ENCODE measurements at places on chromosomes 11 and 22.

DNA sequence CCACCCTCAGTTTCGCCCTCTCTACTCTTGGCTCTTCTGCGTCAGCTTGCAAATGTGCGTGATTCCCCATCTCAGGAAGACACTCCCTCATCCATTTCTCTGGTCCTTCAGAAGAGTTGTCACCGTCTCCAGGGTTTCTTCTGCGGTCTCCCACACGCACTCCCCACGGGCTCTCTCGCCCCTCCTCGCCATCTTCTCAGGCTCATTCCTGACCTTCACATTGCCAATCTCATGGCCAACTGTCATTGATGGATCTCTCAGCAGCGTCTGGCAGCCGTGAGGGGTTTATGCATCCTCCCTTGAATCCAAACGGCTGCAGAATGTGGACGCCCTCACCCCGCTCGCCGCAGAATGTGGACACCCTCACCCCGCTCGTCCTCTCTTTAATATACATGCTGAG, 10.5 kb downstream of the SYNGR1 start:
- DNase-seq, result no peak

DNA sequence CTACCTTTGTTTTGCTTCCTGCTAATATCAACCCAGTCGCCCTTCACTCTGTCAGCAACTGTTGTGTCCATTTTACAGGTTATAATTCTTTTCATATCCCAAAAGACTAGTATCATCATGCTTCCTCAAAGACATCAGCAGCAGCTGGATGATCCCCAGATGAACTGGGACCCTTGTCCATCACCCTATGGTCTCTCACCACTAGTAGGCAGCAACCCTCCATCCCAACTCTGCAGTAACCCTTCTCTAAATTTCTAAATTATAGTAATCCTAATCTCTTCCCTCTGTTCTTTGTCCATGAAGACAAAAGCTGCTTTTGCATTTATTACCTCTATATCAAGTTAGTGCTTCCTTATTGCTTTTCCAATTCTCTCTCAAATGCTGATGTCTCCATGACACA, 1025.8 kb downstream of the FAM181B start:
- peak; percentile 3 for DNase-seq

- DNase-seq, result no peak
Observed at GRCh38 chr11:64007160-64007628, 21.0 kb downstream of the OTUB1 start.

GRCh38 chr11:73070653-73071052, 71.5 kb downstream of the FCHSD2 start:
- no peak for DNase-seq

DNA sequence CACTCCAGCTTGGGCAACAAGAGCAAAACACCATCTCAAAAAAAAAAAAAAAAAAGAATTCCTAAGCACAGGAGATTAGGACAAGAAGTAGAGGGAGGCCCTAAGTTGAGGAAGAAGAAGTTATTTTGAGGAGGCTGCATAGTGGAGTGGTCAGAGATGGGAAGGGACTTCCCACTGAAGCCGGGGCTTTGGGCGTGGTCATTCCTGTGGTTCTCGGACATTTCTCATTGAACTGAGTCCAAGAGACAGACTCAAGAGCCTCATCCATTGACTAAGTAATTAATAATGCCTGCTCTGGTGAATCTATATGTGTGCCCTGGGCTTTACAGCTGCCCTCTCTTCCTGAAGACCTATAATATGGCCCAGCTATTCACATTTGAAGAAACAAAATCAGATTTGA, 53.2 kb upstream of the FTH1 start:
- DNase-seq, result no peak

GRCh38 chr11:65698205-65698604, 13.8 kb upstream of the KAT5 start:
- no peak for DNase-seq

- DNase-seq, result no peak
Observed at GRCh38 chr11:117606211-117606610, 190.8 kb downstream of the DSCAML1 start.

- DNase-seq, result no peak
Observed at GRCh38 chr11:12163181-12163941, 53.0 kb downstream of the MICAL2 start.

DNA sequence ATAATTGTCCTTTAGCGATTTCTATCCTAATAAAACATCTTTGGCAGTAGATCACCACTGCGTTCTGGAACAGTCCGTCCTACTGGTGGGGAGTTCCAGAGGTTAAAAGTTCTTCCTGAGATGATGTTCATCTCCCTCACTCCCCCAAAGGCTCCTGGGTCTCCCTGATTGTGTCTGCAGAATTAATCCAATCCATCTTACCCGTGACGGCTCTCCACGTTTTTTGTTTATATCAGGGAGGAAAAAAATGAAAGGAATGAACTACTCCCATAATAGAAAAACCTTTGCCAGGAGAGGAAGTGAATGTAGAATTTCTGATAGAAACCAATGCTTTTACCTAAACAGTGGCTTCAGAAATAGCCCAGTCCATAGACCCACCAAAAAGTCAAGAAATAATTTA, 81.6 kb downstream of the LARGE1 start:
- no peak for DNase-seq

DNA sequence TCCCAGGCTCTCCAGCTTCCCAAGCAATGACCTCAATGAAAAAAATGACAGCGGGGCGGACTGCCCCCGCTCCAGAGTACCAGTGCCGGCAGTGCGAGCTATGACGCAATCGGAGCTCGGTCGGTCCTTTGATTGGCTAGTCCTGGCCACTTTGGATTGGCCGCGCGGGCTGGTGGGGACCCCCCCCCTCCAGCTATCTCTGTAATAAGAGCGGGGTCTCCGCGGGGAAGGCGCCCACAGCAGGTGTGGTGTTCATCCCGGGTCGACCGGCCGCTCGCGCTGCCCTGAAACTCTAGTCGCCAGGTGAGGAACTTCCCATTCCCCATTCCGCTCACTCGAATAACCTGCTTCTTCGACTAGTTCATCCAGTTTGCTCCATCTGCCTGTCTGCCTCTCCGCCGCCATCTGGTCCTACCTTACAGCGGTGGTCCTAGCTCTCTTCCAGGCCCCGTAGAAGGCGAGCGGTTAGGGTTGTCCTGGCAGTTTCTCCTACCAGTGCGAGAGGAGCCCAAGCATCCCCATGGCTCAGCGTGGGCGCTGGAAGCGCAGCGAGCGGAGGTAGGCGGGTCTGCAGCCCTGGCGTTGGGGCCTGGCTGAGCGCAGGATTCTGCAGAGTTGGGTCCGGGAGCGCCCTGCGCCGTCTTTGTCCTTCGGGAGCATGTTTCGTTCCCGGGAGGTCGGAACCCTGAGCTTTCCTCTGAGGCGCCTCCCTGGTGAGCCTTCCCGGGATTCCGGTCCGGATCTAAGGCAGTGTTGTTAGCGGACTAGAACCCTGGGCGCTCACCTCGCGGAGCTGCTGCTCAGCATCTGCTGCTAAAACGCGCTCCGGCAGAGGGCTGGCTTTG, at the start of gene CALCB:
CALCB (plus strand) TSS at position 233 of the 845 bp plus-strand sequence. CDS start 1,126 bp downstream, outside the sequence.
- DNase-seq, result no peak

DNA sequence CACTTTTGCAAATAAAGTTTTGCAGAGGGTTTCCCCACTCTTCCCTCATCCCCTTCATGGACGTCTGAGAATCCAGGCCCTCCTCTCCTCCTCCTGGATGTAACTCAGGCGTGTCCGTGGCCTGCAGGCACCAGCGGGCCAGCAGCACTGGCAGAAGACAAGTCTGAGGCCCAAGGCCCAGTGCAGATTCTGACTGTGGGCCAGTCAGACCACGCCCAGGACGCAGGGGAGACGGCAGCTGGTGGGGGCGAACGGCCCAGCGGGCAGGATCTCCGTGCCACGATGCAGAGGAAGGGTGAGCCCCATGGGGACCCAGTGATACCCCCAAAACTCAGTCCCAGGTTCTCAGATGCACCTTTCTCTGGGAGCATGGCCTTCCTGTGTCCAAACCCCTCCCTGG, 14.4 kb downstream of the TUB start:
- no peak for DNase-seq

- no peak for DNase-seq
Observed at GRCh38 chr11:100905684-100906083, 218.6 kb downstream of the ARHGAP42 start.

GRCh38 chr11:80702264-80702663, 1261.4 kb upstream of the TENM4 start:
- no peak for DNase-seq

- DNase-seq, result no peak
Observed at GRCh38 chr11:125455851-125456250, 40.2 kb downstream of the FEZ1 start.

- no peak for DNase-seq
Observed at GRCh38 chr11:61473370-61474012, 35.1 kb upstream of the LRRC10B start.

DNA sequence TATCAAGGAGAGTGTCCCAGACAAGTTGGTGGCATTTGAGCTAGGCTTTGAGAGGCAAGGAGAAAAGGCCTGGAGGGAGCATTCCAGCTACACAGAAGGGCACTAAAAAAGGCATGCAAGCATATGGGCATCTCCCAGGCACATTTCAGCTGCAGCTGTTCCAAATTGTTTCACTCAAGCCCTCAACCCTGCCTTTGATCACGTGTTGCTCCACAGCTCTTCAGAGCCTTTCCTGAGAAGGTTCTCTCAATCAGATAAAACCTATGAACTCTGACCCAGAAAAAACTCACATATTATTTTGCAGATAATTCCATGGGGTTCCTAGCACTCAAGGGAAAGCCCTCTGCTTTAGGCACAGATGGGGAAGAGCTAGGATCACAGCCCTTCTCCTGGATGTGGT, 24.4 kb upstream of the HSPA8 start:
- no peak for DNase-seq

- no peak for DNase-seq
Observed at GRCh38 chr22:47155131-47155885, 392.9 kb downstream of the TBC1D22A start.

- DNase-seq, result no peak
Observed at GRCh38 chr11:35304386-35304775, 115.0 kb downstream of the SLC1A2 start.

- no peak for DNase-seq
Observed at GRCh38 chr22:30910358-30910757, 58.2 kb downstream of the MORC2 start.

GRCh38 chr22:31106731-31107177, 614 bp downstream of the SELENOM start:
- no peak for DNase-seq

GRCh38 chr11:7606496-7606895, 66.8 kb downstream of the CYB5R2 start:
- no peak for DNase-seq

DNA sequence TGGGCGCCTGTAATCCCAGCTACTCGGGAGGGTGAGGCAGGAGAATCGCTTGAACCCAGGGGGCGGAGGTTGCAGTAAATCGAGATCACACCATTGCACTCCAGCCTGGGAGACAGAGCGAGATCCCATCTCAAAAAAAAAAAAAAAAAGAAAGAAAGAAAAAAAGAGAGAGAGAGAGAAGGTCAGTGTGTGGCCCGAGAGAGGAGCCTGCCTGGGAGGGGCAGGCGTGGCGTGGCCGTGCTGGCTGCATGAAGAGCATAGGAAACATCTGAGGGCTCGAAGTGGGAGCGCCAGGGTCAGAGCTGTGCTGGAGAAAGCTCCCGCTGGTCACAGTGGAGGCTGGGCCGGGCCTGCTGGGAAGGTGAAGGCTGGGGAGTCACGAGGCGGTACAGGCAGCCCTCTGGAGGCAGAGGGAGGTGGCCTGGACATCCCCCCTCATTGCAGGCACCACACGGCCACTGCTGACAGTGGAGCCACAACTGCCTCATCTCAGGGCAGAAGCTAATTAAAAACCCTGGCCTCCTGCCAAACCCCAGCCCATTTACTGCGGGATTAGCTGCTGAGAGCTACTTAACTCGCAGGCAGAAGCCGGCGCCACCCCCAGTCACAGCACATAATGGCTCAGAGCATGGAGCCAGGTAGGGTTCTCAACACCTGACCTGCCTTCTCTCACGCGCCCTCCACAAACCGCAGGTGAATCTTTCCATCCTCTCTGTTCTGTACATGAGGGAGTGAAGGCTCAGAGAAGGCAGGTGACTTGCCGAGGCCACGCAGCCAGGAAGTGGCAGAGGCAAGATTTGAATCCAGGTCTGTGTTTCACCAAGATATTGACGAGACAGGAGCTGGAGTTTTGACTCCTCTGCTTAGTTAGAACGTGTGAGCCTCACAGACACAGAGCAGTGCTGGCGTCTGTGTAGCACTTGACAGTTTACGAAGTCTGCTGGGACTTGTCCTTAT, 32.6 kb downstream of the NFAM1 start:
- no peak for DNase-seq

- DNase-seq, result no peak
Observed at GRCh38 chr11:69121621-69122325, 34.0 kb upstream of the SMIM38 start.

DNA sequence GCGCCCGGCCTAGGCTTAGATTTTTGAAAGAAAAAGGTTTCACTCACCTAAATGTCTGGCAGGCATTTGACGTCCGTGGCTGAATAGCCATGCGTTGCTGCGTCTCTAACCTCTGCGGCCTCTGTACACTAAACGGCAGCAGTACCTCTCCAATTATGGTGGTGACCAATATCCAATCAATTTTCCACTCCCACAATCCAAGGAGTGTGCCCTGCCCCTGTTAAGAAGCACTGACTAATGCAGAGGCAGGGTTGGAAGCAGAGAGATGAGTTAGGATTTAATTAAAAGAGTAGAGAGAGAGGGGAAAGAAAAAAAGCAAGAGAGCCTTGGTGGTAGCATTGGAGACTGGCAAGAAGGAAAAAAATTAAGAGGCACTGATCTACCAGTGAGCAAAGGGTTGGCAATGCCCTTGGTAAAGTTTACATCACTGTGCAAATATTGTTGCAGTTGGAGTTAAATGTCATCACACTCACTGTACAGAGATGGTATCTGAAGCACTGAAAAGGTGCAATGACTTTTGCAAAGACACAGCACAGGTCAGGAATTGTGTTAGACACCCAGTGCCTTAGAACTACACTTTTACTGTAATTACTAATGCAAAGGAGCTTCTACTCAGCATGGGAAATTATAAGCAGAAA, 526.7 kb downstream of the NTM start:
- no peak for DNase-seq

DNA sequence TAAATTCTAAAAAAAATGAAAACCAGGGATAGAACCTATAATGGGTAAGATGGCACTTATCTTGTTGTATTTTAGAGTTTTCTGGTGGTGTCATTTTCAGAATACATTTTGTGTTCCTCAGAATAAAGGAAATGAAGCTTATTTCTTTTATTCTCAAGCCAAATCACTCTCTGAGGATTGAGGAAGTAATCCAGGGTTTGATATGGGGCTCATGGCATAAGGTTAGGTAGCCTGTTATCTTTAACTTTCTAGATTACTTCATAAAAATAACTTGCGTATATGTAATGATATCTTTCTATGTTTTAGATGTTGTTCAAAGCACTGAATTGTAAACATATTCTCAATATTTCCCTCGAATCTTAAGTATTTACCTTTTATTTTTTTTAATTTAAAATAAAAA, 33.5 kb downstream of the PDE3B start:
- DNase-seq, result no peak

GRCh38 chr11:67303132-67303834, at the start of gene SSH3:
SSH3 (plus strand) TSS chr11:67303530; CDS start chr11:67303626, 96 bp downstream.
- DNase-seq, result no peak

GRCh38 chr22:36497910-36498665, 8.8 kb downstream of the FOXRED2 start:
- no peak for DNase-seq

All from iPS DF 19.7 (cell line).